ENCODE measurements at places on chromosomes 12 and 14. TPM values are rescaled to one million over a fixed set of nuclear protein-coding genes. Genes with fewer than 3 reads are reported as not detected.

GRCh38 chr14:59406454-59407245 lies 58.5 kb downstream of the GPR135 start:
- H3K27me3 ChIP-seq = no peaks in the 10 kb centered on the region
- DNase-seq = no peak

DNA sequence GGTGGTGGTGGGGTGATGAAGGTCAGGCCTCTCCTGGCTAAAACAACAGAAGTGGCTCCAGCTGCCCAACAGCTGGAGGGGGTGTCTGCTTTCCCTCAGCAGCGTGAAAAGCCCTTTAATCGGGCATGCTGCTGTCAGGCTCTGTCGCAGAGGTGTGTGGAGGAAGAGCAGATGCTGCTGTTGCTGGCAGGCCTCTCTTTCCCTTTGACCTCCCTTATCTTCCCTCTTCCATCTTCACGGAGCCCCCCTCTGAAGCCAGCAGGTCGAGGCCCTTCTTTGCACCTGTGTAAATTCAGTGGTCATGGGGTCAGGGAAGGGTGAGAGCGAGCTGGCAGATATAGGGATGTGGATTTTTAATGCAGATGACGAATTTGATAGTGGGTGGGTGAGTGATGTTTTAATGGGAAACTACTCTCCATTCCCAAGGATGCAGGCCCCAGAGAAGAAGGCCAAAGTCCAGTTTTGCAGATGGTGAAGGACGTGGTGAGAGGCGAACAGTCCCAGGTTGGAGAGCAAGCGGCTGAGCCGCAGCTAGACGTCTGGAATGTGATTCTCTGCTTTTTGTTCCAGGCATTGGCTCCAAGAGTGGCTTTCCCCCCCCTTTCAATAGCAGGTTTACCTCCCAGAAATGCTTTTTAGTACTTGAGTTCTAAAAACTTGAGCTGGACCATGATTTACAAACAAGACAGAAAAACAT lies 64.0 kb downstream of the SMOC1 start:
- H3K4me1 ChIP-seq = peaks cover 21% of the 10 kb centered on the region
- H3K27me3 ChIP-seq = no peaks in the 10 kb centered on the region
- H3K27ac ChIP-seq = peak overlapping the region; percentile 68
- DNase-seq = peak; percentile 50
- no peaks in the 10 kb centered on the region for H3K36me3 ChIP-seq

DNA sequence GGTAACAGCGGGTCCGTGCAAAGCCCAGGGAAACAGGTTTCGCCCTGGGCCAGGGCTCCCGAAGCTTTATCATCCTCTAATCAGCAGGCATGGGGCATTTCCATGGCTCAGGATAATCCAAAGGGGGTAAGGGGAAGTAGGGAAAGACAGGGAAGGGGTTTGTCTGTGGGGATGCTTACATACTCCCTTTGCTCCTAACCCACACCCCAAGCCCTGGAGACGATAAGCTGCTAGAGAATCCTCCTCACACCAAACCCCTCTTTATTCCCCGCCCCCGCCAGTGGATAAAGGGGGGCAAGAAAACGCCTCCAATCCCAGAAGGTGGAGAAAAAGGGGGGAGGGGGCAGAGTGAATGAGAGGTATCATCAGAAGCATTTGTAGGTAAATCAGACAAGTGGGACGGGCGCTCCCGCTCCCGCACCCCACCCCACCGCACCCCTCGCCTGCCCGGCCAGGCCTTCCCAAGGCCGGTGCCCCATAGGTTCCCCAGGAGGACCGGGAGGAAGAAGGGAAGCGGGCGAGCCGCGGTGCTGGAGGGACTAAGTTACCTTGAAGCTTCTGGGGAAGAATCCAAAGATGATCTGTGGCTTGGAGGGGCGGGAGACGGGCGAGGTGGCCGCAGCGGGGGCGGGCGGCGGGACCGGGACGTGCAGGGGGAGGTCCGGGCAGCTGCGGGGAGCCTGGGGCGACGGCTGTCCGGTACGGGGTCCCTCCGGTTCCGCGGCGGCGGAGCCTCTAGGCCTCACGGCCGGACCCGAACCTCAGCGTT lies 762 bp downstream of the PPP2R5E start:
- peaks cover 29% of the 10 kb centered on the region for H3K36me3 ChIP-seq
- H3K4me3 ChIP-seq = peak overlapping the region; percentile 98
- peak overlapping the region; percentile 90 for H3K27ac ChIP-seq
- peaks cover 8% of the 10 kb centered on the region for H3K4me1 ChIP-seq
- no peaks in the 10 kb centered on the region for H3K27me3 ChIP-seq
- peak; percentile 51 for DNase-seq

DNA sequence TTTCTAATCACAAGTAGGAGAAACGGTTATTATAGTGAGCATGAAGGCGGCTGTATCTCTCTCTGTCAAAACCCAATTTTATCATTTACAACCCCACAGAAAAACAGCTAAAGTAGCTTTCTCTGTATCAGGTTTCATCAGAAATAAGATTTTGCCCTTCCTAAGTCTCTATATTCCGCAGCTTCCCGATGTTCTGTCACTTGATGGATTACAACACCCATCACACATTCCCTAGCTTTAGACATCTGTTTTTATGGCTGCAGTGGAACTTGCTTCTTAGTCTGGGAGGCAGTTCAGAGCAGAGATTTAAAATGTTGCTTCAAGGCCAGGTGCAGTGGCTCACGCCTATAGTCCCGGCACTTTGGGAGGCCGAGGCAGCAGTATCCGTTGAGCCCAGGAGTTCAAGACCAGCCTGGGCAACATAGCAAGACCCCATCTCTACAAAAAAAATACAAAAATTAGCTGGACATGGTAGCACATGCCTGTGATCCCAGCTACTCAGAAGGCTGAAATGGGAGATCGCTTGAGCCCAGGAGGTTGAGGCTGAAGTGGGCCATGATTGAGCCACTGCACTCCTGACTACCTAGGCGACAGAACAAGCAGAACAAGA lies 27.6 kb upstream of the FOXN3 start:
- H3K27ac ChIP-seq = peak overlapping the region; percentile 32
- H3K36me3 ChIP-seq = no peaks in the 10 kb centered on the region
- H3K4me3 ChIP-seq = no peak overlapping the region
- DNase-seq = no peak
- no peaks in the 10 kb centered on the region for H3K27me3 ChIP-seq
- peaks cover 20% of the 10 kb centered on the region for H3K4me1 ChIP-seq

DNA sequence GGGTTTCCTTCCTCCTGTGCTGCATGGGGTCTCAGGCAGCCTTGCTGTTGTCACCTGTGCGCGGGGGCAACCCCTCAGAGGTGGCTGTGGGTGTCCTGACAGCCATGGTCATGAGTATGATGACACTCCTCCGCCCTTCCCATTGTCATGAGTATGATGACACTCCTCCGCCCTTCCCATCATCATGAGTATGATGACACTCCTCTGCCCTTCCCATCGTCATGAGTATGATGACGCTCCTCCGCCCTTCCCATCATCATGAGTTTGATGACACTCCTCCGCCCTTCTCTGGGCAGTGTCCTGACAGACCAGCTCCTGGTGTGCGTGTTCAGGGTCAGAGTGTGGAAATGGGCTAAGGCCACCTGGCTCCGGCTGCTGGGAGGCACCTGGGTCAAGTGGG lies 40.0 kb downstream of the FBRSL1 start:
- DNase-seq = no peak
- H3K4me3 ChIP-seq = no peak overlapping the region
- peaks cover 12% of the 10 kb centered on the region for H3K4me1 ChIP-seq
- H3K27me3 ChIP-seq = no peaks in the 10 kb centered on the region
- no peak overlapping the region for H3K27ac ChIP-seq

GPR137C gene
- polyA plus RNA-seq = 0.50 TPM

DNA sequence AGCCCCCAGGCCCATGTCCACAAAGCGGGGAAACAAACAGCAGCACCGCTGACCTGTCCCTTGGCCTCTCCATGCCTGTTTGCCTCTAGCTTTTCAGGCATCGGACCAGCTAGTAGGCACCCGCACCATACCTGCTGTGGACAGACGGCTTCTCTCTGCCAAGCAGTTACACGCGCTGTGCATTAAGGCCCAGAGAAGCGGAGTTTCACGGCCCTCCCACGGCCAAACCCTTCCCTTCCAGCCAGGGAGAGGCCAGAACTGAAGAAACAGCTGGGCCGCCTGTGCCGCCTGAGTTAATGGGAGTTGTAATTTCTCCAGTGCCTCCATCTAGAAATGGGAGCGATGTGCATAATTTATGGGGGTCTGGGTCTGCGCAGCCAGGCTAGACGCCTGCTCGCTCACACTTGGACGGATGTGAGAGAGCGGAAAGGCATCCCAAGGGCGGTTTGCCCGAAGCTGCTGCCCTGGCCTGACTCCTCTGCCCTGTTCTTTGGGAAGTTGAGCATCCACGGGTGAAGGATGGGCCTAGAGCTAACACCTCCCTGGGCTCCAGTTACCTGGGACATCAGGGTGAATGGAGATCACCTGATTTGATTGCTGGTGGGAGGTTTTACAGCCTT lies 89.7 kb upstream of the BCL11B start:
- no peak for DNase-seq
- H3K4me3 ChIP-seq = no peak overlapping the region
- no peaks in the 10 kb centered on the region for H3K4me1 ChIP-seq
- H3K36me3 ChIP-seq = no peaks in the 10 kb centered on the region

- H3K27me3 ChIP-seq = no peaks in the 10 kb centered on the region
- H3K4me1 ChIP-seq = peaks cover 4% of the 10 kb centered on the region
- no peak overlapping the region for H3K4me3 ChIP-seq
- H3K27ac ChIP-seq = no peak overlapping the region
- H3K36me3 ChIP-seq = no peaks in the 10 kb centered on the region
Measured at GRCh38 chr12:82124711-82125380, 233.3 kb downstream of the CCDC59 start.

DNA sequence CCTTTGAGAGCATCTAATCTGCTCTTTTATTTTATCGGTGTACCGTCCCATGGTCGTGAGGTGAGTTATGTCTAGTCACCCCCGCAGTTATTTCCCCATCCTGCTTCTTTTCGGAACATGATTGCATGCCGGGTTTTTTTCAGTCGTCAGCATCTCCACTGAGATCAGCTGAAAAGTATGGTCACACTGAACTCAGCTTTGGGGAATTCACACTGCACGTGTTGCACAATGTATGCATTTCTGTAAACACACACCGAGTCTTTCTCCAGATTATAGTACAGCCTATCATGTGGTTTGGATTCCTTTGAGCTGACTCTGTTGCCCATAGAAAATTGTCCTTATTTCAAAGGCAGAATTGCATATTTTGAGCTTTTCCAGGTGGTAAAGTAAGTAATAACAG lies 24.6 kb downstream of the PLXNC1 start:
- H3K4me3 ChIP-seq = no peak overlapping the region
- DNase-seq = peak; percentile 27
- no peaks in the 10 kb centered on the region for H3K36me3 ChIP-seq
- H3K4me1 ChIP-seq = no peaks in the 10 kb centered on the region

DNA sequence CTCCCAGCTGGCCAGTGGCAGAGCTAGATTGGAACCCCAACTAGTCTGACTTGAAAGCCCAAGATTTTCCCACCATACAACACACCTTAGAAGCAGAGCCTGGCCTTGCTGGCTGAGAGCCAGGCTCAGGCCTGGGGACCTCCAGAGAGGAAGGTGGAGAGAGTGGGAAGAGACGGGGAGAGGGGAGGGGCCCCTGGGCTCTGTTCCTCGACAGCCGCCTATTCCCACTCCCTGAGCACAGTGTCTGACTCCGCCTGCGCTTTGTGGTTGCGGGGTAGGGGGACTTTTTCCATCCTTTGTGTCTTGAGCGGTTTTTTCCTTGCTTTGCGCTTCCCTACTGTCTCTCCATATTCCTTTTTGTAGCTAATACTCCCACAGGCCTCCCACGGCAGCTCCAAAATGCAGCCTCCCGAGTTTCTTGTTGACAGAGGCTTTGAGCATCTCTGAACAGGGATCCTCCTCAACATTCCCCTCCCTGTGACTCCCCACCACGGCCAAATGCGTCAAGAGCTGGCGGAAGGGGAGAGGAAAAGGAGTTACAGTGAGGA lies 4.0 kb upstream of the KCNH3 start:
- H3K4me1 ChIP-seq = peaks cover 29% of the 10 kb centered on the region
- peaks cover 28% of the 10 kb centered on the region for H3K27me3 ChIP-seq
- H3K36me3 ChIP-seq = no peaks in the 10 kb centered on the region
- no peak overlapping the region for H3K4me3 ChIP-seq
- no peak overlapping the region for H3K27ac ChIP-seq

DNA sequence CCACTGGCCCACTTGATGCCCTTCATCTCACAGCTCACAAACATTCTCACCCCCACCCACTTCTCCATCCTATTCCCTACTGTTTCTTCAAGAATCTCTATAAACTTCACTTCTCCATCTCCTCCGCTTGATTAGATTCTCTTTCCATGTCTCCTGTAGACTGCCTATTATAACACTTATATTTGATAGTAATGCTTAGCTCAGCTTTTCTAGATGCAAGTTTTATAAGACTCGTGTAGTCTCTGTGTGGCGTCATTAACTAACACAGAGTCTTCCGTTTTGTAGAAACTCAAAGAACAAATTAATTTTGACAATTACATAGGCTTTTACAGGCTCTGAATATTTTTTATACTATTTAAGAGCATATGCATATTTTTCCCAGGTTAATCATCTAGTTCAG lies 25.7 kb downstream of the KCNC2 start:
- H3K4me3 ChIP-seq = no peak overlapping the region
- no peaks in the 10 kb centered on the region for H3K4me1 ChIP-seq
- no peak overlapping the region for H3K27ac ChIP-seq
- H3K36me3 ChIP-seq = no peaks in the 10 kb centered on the region
- no peak for DNase-seq

- no peaks in the 10 kb centered on the region for H3K27me3 ChIP-seq
- DNase-seq = no peak
- no peaks in the 10 kb centered on the region for H3K36me3 ChIP-seq
- H3K27ac ChIP-seq = no peak overlapping the region
- H3K4me3 ChIP-seq = no peak overlapping the region
Measured at GRCh38 chr14:68768316-68768715, 24.6 kb downstream of the ZFP36L1 start.

DNA sequence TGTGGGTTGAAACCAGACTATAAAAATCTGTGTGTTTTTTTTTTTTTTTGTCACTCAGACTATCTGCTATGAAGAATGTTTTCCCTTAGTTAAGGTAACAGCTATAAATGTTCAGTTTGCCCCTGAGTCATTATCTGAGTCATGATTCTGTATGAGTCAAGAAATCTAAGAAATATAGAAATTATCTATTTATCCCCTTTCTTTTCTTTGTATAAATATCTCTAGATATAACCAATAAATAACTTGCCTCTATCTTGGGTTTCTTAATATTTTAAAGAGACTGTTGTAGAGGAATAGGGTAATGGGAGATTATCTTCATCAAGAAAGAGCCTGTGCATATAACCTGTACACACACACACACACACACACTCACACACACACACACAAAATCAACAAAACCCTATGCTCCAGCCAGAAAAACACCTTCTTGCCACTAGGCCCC lies 161.7 kb upstream of the EEA1 start:
- no peaks in the 10 kb centered on the region for H3K27me3 ChIP-seq
- H3K36me3 ChIP-seq = no peaks in the 10 kb centered on the region
- H3K4me3 ChIP-seq = no peak overlapping the region
- DNase-seq = no peak
- H3K27ac ChIP-seq = no peak overlapping the region
- no peaks in the 10 kb centered on the region for H3K4me1 ChIP-seq

SAMD15 gene
- 0.10 TPM for polyA plus RNA-seq

- no peaks in the 10 kb centered on the region for H3K4me1 ChIP-seq
- H3K4me3 ChIP-seq = no peak overlapping the region
- H3K27ac ChIP-seq = no peak overlapping the region
Measured at GRCh38 chr12:1360441-1361210, 233.8 kb downstream of the FBXL14 start.

RNASE7 gene
- not detected for polyA plus RNA-seq

NUMB gene
- polyA plus RNA-seq = 26.6 TPM

LRRC43 gene
- polyA plus RNA-seq = not detected

- no peaks in the 10 kb centered on the region for H3K36me3 ChIP-seq
- no peaks in the 10 kb centered on the region for H3K27me3 ChIP-seq
- H3K4me1 ChIP-seq = peaks cover 80% of the 10 kb centered on the region
- DNase-seq = no peak
Measured at GRCh38 chr14:68507544-68508081, 285.3 kb downstream of the ZFP36L1 start.
